AG08396 (cell line): ENCODE measurements at places on chromosomes 12 and 14.

- DNase-seq, result no peak
Measured at GRCh38 chr12:56242986-56243385, 13.1 kb downstream of the SLC39A5 start.

DNA sequence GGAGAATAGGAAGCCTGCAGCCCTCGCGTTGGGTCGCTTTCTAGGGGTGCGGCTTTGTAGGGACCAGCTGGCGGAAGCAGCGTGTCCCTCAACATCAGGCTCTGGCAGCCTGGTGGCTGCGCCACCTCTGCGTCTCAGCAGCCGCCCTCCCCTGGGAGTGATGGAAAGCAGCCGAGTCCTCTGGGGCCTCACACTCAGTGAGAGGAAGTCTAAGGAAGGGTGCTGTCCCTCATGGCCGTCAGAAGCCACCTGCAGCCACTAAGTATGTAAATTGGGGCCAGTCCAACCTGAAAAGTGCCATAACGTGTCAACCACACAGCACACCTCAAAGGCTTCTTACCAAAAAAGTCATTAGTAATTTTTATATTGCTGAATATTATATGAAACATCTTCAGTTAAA is 80.3 kb downstream of the WDR20 start:
- no peak for DNase-seq

DNA sequence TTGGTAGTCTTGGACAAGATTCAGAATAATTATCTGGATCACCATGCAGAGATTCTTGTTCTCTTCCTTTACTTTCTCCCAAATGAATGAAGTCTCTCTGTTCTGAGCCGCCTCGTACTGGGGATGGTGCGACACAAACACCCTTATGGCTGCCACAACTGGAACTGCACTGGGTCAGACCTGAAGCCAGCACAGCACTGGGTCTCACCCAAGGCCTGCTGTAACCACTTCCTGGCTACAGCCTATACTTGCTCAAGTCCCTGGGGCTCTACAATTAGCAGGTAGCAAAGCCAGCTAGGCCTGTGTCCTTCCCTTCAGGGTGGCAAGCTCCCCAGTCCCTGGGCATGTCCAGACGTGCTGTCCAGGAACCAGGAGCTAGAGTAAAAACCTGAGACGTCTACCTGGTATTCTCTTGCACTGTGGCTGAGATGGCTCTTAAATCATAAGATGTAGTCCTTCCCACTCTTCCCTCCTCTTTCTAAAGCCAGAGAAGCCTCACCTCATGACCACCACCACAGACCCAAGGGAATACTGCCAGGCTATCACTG is 27.6 kb downstream of the IFNG start:
- no peak for DNase-seq

DNA sequence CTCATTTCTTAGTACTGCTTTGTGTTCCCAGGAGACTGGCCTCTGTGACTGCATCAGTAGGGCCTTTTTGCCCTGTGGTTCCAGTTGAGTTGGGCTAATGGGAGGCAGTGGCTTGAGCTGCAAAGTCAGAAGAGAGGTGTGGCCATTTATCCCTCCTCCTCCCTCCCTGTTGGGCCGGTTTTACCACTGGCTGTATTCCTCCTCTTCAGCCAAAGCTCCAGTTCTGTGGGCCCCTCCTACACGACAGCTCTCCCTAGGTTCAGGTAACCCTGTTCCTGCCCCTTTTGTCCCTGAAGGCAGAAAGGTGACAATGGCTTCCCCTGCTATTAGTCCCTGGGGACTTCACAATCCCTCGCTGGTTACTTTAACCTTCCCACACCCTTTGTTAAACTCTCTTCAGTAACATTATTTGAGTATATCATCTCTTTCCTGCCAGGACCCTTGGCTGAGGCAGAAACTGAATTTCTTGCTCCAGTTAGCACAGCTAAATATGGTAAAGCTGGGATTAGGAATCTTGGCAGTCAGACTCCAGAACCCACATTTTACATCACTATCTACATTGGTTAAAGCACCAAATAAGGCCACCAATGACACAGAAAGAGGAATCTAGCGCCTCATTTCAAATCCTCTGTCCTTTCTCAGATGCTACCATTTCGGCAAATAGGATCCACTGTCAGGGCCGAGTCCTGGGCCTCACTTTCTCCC is 121.9 kb upstream of the SLC35F4 start:
- no peak for DNase-seq

GRCh38 chr14:86015511-86015910 is 485.6 kb downstream of the FLRT2 start:
- DNase-seq, result no peak

GRCh38 chr12:130965214-130965613 is 11.5 kb downstream of the ADGRD1 start:
- no peak for DNase-seq

- no peak for DNase-seq
Measured at GRCh38 chr12:108097160-108097911, 31.8 kb upstream of the WSCD2 start.

DNA sequence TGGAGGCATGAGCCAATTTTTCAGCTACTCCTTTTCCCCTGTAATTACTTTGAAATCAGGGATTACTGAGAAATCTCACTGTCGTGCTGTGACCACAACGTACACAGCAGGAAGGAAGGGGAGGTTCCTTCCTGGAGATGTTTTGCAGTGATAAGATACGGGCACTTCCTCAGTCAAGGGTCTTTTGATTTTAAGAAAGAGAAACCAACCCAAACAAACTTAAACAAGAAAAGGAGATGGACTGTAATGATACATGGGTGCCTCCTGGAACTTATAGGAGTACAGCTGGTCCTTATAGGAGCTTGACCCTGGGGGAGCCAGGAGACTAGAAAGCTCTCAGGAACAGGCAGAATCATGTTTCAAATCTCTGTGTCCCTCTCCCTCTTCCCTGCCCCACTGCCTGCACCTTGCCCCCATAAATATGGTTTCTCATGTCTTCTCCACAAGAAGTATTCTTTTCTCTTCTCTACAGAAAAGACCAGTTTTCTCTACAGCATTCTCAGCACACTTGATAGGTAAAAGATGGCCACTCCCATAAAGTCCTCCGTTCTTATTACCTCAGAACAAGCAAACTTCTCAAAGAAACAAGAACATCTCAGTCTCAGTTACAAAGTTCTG is 281.1 kb upstream of the AMIGO2 start:
- DNase-seq, result no peak

DNA sequence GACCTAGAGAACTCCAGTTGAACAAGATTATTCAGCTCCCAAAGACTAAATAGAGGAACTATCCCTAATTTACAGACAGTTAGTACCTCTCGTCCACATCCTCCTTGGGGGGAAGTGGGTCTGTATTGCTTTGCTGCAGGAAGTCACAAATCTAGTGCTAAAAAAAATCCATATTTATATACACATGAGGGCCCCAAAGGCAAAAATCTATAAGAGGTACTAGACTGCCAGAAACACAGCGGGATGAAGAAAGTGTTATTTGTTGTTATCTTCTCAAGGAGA is 190.1 kb downstream of the TTC8 start:
- DNase-seq, result no peak

DNA sequence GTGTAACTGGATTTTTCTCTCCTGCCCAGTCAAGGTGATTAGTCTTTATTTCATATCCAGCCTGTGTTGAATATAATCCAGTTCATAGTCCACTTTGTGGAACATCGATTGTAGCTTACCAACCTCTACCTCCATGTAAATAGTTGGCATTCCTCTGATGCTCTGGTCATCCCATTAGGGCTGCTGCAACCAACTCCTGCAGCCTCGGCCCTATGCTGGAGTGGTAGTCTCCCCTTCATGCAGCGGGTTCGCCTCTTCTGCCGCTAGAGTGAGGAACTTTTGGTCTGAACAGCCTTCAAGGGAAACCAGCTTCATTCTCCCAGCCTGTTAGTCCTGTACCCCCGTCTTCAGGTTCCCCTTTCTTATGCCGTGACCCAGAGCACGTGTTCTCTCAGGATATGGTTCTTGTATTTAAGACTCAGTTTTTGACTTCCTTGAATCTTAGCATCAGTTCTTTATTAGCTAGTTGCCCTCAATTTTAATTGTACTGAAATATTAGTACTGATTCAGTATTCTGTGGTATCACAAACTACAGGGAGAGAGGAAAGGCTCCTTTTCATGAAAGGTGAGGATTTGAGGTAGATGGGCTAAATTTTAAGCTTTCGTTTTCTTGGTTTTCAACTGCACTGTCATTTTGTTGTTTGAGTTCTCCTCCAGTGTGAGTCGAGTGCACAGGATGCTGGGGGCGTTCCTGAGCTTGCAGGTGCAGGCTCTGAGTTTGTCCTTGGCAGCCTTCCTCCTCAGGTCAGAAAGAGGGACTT is 33.2 kb downstream of the ZNF664 start:
- no peak for DNase-seq

GRCh38 chr12:113310489-113310888 is 24.4 kb downstream of the SLC8B1 start:
- DNase-seq, result no peak

DNA sequence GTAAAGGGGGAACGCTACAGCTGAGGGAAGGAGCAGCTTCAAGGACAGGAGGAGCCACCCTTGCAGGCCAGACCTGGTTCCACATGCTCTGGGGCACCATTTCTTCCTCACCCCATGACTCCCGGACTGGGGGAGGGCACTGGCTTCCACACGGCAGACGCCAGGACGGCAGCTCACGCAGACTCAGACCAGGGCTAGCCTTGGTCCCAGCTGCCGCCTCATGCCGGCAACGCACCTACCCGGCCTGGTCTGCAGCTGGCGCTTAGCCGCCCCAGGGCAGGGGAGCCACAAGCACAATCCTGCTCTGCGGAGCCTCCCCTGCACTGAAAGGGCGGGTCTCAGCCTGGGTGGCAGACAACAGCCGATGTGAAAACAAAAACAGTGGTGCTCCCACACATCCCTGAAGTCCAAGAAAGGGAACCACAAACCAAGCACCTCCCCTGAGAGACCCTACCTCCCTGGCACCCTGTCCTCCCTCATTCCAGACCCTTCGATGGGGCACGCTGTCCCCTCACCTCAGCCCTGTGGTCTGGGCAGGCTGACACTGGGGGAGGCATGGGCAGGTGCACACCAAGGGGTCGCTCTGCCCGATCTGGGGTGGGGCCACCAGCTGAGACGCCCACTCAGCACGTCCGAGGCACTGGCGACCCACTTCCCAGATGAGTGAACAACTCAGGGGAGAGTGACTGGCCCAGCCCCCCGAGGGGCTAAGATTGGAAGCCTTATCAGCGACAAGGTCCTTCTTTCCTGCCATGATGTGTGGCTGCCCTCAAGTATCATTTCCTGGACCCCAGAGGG is 65.0 kb downstream of the CHGA start:
- DNase-seq, result no peak

GRCh38 chr14:104428333-104428851 is 151.2 kb upstream of the C14orf180 start:
- DNase-seq, result no peak

DNA sequence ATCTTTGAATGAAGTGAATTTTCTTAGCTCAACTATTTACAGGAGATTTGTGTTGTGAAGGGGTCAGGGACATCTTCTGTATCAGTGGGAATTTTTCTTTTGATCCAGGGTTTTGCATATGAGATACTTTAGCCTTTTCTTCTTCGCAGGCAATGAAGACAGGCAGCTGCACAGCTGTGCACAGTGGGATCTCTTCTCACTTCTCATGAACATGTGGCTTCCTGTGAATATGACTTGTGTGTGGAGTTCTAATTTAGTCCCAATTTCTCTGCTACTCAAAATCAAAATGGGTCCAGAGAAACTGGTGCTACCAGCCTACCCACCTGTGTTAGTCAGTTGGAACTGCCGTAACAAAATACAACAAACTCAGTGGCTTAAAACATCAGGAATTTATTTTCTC is 37.8 kb downstream of the ARF6 start:
- no peak for DNase-seq

DNA sequence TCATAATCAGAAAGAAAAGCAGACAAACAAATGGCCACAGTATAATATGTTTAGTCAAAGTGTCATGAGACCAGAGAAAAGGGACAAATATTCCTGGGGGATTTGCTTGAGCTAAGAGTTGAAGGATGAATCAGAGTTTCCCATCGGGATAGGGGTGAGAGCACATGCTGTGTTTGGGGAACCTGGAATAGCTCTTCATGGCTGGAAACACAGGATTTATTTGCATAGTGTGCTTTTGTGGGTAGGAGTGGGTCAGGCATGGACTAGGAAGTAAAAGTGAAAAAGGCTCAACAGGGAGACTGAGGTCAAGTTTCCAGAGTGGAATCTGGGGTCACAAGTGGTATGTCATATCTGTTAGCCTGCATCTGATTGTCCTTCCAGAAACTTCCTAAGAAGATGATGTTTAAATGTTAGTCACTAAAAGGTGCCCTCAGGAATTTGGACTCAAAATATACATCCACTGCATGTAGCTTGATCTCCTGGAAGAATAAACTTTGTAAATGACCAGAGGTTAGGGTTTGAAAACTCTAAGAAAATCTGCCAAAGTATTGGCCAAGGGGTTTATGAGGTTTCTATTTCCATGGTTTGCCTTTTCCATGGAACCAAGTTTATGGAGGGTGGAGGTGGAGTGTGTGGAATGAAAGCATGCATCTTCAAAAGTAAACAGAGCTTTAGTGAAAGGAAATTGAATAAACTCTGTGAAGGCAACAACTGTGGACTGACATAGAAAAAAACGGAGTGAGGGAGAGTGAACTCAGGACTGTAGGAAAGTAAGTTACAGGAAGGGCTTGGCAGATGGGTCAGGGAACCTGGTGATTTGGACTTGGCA is 344.6 kb downstream of the C12orf75 start:
- DNase-seq, result no peak

DNA sequence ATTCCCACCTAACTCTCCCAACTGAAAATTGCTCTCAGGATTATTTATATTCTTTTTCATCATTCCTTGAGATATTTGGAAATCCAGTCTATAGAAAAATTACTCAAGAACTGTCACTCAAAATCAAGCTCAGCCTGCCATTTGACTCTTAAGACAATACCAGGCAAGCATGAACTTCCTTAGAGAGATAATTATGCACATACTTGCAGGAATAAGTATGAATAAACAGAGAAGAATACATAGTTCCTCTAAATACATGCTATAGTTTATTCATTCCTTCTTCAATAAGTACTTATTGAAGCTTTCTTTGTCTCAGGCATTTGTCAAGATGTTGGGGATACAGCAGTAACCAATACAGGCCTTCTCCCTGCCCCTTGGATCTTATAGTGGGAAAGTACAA is 154.1 kb downstream of the SRGAP1 start:
- no peak for DNase-seq

DNA sequence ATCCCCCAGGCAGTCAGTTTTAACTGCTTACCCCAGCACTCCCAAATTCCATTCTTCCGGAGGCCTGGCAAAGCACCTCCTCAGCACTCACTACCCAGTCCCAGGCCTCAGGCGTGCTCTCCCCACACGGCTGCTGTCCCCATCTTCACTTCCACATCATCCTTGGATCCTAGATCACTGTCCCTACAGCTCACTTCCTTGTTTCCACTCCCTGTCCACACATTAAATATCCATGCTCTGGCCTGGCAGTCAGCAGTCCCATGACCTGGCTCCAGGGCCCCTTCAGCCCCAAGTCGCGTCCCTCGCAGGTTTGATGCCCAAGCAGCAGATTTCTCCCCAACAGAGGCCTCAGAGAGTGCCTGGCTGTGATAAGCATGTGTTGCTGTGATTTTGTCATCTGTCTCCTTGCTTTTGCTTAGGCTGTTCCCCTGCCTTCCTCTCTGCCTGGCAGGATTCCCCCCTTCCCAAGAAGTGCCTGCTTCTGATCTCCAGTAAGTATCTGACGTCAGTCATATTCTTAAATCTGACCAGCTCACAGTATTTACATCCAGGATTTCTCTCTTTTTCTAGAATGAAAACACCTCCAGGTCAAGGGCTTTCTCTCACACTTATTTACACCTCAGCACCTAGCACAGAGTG is 241.7 kb downstream of the ZFP36L1 start:
- DNase-seq, result no peak
